ENCODE measurements at places on chromosomes 6 and 20.

GRCh38 chr6:78363688-78364087 is 503.7 kb upstream of the IRAK1BP1 start:
- DNase-seq, result no peak

DNA sequence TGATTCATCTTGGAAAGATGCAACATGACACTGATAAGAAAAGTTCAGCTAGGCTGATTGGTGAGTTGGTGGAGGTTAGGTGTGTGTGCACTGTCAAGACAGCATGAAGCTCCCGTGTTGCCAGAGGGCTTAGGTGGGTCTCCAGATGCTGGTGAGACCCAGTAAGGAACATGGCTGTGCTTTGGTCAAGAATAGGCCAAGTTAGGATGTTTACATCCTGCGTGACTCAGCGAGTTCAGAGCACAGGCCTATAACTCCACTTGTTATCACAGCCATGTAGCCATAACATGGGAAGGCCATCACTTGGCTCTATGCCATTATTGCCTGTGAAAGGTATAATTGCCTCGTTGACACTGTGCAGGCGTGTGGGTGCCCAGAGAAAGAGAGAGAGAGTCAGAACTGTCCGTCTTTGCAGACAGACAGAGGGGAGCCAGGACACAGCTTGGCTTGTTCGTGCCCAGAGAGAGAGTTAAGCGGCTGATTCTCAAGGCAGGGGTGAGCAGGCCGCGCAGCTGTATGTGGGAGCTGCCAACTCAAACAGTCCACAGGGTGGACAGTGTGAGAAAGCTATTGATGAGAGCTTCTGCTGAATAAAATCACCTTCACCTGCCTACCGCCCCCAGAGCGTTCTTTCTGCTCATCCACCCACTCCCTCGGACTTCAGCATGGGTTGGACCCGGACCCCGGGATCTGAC is 43.5 kb downstream of the OR2B6 start:
- DNase-seq, result no peak

- no peak for DNase-seq
These were observed 177.5 kb downstream of the TMEM242 start for GRCh38 chr6:157145656-157146285.

DNA sequence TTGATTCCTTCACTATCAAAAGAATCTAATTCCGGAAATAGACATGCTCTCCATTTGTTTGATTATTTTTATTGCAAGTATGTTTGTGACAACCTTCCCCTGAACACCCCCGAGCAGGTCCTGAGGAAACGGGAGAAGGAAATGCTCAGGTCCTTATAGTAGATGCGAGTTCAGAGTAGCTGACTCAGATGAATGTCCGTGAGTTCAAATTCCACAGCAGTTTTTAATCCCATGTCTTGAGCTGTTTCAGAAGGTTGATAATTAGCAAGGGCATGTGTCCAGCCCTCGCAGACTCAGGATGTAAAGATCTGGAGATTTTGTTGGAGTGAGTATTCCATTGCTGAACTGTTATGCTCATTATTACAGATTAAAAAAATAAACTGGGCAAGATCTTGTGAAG is 169.3 kb downstream of the BCAS1 start:
- DNase-seq, result no peak

DNA sequence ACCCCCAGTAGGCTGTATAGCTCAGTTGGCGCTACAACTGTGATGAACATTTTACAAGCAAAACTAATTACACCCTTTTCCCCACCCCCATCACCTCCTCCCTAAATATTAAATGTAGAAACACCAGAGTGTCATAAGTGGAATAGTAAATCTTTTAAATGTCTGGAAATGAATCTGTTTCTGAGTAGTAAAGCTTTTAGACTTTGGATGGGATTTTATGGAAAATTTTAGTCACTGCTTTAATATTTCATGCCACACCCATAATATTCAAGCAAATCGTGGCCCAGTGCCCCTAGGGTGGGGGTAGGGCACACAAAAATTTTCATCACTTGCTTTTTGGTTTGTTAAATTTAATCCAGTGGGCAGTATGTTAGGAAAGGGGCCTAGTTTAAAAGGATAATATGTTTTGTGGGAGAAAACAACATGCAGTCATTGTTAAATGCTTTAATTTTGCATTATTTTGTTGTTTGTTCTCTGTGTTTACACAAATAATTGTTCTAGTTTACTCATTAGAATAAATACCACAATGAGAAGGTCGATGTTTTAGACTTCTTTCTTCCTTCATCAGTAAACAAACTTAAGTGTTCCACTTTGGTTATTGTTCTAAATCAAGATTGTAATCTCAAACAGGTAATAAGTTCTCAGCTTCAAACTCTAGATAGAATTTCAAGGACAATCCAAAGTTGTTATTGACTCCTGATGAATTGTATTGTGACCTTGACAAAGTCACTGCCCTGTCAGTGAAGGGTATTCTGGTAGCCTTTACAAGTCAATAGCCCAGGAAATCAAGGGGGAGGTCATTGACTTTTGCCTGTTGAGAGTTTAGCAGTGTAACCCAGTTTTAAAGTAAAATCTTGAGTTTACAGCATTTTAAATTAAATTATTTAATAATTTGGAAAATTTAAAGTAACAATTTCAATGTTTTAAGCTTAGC is 79.2 kb downstream of the CBFA2T2 start:
- DNase-seq, result no peak

DNA sequence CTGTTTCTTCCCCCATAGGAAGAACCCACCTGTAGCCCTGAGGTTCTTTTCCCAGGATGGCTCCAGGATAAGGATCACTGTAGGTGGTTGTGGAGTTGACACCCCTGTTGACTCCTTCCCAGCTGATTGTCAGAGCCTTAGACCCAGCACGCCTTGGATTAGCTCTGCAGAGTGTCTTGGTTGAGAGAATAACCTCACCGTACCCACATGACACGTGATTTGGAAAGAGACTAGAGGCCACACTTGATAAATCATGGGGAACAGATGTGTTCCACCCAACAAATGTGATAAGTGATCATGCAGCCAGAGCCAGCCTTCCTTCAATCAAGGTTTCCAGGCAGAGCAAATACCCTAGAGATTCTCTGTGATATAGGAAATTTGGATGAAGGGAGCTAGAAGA is 12.2 kb downstream of the BTN3A1 start:
- no peak for DNase-seq

GRCh38 chr6:100155141-100155540 is 161.1 kb upstream of the MCHR2 start:
- DNase-seq, result no peak

GRCh38 chr6:108947114-108947854 is 99.1 kb downstream of the ARMC2 start:
- no peak for DNase-seq

- no peak for DNase-seq
These were observed 42.2 kb upstream of the SPTLC3 start for GRCh38 chr20:12966468-12967085.

DNA sequence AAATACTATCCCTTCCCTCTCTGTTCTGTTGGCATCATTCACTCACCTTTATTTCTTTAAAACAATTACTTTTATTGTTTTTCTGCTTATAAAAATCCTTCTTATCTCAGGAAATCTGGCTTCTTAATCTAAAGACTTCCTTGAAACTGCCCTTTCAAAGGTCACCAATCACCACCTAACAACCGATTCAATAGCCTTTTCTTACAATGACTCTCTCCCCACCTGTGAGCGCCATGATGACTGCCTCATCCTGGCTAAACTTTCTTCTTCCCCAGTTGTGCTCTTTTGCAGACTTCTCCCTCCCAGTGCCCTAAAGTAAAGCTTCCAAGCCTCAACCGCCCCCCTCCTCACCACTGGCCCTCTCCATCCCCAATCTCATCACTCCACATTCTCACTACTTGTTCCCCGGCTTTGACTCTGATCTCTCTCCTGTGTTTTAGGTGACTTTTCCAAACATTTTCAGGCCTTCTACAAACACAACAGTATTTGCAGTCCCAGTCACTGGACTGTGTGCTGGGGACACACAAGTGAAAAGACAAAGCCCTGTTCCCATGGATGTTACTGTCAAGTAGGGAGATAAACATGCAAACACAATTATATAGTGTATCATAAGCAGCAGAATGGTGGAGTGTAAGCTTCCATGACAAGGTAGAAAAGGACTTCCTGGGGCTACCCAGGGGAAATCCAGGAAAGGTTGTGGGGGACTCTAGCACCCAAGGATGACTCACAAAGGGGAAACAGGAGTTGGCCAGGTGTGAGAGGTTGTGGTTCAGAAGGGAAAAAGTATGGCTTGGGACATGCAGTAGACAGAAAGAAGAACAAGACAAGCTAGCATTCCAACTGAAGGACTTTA is 12.8 kb downstream of the NHSL1 start:
- no peak for DNase-seq

DNA sequence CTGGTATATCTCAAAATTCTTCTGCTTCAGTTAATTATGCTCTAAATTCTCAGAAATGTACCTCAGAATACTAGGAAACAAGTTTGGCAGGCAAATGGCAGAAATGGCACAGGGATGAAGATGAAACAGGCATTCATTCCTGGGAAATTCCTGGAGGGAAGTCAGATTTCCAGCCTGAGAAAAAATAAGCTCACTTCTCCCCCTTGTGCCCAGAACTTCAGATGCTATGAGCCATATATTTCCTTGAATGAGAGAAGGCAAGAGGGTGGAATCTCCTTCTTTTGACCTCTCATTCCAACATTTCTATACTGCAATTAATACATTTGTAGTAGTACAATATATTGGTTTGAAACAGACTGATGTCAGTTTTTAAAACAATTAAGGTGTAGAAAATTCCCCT is 22.8 kb downstream of the RGS17 start:
- DNase-seq, result no peak

- DNase-seq, result no peak
These were observed 110.3 kb upstream of the PRSS16 start for GRCh38 chr6:27136978-27137814.

DNA sequence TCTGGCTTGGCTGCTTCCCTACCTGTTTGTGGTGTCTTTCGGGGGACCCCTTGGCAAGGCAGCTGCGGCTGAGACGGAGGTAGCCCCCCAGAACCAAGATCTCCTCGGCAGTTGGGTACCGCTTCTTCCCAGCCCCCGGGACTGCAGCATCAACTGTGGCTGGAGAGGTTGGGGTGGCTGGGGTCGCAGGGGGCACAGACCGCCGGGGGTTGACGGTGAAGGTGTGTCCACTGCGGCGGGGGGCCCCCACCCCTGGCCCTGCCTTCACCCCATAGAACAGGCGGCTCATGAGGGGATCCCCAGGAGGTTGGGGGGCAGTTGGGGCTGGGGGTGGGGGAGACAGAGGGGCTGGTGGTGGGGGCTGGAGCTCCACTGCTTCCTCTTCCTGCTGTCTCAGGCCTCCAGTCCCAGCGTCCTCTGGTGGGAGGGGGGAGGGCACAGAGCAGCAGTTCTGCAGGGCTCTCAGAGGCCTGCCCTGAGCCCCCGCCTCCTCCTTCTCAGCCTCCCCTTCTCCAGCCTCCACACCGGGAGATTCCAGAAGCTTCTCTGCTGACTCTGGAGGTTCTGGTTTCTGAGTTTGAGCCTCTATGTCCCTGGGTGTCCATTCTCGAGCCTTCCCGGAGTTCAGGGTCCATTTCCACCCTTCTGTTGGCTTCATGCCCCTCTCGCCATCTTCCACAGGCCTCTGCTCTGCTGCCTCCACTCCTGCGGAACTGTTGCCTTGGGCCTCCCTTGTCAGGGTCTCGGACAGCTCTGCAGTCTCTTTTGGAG is 1.9 kb downstream of the PPP1R18 start:
- DNase-seq, result peak; percentile 51

- no peak for DNase-seq
These were observed 548.7 kb downstream of the TBC1D32 start for GRCh38 chr6:120785459-120786086.

DNA sequence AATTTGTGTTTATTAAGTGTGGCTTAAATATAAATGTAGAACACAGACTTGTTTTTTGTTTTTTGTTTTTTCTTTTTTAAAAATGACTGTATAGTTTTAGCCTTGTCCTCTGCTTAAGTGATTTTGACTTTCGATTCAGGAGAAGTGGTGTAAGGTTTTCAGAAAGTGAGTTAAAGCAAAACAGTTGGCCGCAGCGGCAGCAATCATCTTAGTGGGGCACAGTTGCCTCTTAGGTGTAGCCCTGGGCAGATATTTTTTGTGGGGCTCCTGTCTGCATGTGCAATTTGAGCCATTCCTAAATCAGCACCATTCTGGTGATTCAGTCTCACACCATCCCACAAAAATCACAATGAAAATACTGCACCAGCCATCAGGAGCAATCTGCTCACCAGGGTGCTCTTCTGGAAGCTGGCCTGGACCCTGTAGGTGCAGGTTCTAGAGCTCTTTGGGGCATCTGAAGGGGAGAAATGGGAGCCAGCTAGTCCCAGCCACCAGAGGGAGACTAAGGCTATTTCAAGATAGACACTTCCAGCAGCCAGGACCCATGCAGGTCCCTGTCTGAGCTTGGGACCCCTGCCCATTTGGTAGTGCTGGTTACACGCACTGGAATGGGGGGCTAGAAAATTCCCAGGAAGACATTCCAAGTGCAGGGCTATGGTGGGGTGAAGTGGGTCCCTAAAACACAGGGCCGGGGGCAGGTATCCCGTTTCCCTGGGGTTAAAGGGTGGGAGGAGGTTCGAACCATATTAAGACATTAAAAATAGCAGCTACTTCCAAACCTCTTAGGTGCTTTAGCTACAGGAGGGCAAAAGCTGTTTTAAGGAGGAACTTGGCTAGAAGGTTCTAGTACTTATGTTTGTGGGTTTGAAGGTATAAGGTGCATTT is 156.6 kb downstream of the NFATC2 start:
- no peak for DNase-seq

- no peak for DNase-seq
These were observed 67.7 kb downstream of the ANKRD6 start for GRCh38 chr6:89500611-89501010.

DNA sequence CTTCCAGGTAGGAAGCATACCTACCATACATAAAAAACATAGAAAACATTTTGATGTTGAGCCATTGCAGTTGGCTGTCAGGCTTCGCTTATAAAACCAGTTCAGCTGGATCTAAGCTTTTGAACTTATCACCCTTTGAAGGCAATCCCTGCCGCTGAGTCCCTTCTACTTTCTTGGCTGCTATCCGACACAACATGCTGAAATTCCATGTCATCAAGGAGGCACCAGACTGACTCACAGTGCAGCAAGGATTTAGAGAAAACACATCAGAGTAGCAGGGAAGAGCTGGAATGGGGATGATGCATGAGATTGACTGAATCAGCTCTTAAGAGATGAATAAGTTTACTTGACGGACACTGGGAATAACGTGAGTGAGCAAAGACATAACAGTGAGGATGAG is 135.0 kb upstream of the MAN1A1 start:
- DNase-seq, result no peak

- no peak for DNase-seq
These were observed 10.1 kb upstream of the BICRAL start for GRCh38 chr6:42771741-42772100.

GRCh38 chr20:4681991-4682401 is 39.7 kb upstream of the PRND start:
- DNase-seq, result no peak

- DNase-seq, result no peak
These were observed 23.1 kb downstream of the ALDH5A1 start for GRCh38 chr6:24517659-24518543.

DNA sequence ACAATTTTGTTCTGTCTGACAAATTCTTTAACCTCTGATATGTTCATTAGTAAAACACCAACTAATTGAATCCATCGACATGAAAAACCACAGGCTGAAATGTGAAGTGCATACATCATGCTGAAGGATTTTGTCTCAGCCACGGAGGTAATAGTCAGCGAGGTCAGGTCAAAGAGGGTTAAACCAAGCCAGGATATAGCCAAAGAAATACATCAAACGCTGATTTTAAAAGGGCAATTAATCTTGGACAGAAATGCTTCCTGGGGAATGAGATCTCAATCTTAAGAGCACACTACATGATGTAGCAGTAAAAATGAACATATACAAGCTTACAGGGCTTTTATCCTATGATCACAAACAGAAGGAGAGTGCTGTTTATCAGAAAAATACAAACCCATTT is 106.7 kb downstream of the PRDM1 start:
- no peak for DNase-seq

Measured in activated CD8-positive, alpha-beta memory T cell treated with anti-CD3 and anti-CD28 coated beads, Interleukin-2, amount 50 U/mL, for 4 hours (primary cell).